ENCODE measurements at places on chromosomes 12 and 14.

DNA sequence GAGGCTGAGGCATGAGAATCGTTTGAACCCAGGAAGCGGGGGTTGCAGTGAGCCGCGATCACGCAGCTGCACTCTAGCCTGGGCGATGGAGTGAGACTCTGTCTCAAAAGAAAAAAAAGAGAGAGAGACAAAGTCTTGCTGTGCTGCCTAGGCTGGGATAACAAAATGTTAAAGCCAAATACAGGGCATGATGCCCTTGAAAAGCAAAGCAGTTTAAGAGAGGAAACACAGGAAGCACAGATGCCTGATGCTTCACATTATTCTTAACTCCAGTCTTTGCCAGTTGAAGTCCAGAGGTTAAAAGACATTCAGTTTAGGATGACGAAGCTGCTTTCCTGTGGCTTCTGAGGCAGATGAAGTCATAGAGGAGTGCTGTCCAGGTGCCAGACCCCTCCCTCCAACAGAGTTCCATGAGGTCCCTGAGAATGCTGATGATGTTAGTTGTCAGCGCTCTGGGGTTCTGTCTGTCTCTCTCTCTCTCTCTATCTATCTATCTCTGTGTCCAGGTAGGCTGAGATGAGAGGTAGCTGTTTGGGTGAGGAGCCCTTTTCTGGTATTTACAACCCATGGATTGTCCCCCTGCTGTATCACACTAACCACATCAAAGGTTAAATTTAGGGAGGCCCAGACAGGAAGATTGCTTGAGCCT is 4.9 kb upstream of the MRPL52 start:
- no peak for DNase-seq

GRCh38 chr12:19799895-19800602 is 360.8 kb downstream of the AEBP2 start:
- no peak for DNase-seq

DNA sequence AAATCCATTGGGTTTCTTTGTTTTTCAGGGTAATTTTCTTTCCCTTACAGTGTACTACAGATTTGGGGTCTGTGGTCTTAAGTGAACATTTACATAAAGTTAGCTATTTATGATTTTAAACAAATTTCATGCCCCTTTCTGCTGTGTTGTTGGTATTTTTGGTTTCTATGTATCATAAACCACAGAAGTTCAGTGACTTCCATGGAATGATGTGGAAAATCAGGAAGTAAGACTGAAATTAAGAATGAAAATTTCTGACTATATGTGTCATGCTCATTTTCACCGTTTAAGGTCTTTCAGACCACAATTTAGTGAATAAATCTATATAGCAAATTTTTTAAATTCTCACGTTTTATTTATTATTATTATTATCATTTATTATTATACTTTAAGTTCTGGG is 31.7 kb downstream of the ETV6 start:
- no peak for DNase-seq

GRCh38 chr14:94088516-94088915 is 7.4 kb downstream of the IFI27L1 start:
- no peak for DNase-seq

DNA sequence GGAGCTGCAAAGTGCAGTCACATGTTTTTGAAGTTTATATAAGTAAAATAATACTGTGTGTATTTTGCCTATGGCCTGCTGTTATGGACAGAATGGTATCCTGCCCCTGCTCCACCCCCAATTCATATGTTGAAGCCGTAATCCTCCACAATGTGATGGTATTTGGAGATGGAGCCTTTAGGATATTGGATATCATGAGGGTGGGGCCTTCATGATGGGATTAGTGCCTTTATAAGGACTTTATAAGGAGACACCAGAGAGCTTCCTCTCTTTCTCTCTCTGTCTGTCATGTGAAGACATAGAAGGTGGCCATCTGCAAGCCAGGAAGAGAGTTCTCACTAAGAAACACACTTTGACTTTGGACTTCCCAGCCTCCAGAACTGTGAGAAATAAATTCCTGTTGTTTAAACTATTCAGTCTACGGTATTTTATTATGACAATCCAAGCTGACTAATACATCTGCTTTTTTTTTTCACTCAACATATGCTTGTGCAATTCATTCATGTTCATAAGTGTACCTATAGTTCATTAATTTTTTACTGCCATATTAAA is 3.1 kb upstream of the CHPT1 start:
- no peak for DNase-seq

- DNase-seq: no peak
These were observed 181.7 kb downstream of the ADAMTS20 start for GRCh38 chr12:43370263-43370662.

DNA sequence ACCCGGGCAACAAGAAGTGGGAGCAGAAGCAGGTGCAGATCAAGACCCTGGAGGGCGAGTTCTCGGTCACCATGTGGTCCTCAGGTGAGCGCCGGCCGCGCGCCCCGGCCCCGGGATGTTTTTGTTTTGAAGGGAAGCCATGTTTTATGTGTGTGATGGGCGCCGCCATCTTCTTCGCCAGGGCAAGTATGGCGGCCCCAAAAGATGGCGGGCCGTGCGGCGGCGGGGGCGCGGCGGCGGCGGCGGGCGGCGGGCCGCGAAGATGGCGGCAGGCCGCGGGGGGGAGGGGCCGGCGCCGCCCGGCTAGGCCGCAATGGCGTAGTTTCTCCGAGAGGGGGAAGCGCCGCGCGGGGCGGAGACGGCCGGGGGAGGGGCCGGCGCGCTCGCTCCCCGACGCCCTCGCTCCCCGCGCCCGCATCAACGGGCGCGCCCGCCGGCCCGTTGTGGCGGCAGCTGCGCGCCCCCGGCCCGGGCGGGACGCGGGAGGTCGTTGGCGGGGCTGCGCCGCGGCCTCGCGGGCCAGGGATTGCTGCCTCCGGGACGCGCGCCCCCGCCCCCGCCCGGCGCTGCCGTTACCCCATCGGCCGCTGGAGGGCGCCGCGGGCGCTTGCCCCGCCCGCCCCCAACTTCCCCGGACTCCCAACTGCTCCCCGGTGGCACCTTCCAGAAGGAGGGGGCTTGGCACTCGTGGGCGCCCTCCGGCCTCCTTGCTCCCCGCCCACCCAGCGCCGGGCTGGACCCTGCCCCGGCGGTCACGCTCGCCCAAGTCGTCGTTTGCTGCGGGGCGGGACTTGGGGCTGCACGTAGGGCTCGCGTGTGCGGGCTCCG is 1.1 kb downstream of the YY1 start:
- DNase-seq: peak; percentile 71

DNA sequence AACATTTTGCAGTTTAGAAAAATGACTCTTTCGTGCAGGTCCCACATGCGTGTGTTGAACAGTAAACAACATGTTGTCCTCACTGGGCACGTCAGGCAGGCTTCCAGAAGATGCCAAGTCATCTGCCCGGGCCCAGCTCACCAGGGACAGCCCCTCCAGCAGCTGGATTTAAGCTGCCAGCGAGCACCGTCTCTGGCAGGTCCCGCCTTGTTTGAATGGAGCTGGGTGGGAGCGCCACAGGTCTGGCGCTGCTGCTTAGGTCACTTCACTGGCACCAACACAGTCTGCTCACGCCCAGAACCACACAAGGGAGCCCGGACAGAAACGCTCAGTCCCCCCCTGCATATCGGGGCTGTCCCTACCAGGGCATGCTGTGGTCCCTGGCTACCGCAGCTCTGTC is 33.1 kb upstream of the MMP17 start:
- DNase-seq: no peak

GRCh38 chr14:88209273-88209672 is 113.8 kb downstream of the KCNK10 start:
- DNase-seq: no peak

DNA sequence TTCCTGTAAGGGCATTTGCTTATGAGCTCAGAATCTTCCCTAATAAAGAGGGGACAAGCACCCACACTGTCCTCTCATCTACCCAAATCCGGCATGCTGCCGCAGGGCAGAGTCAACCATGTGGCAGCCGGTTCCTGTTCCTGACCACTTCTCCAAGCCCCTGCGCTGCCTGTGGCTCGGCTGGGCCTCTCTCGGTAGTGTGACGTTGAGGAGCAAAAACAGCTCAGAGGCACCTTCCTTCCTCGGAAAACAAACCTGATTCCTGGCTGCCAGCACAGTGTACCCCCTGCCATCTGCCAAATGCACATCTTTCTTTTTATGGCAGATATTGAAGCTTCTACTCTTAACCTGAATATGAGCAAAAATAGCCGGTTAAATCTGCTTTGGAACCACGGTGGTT is 50.5 kb downstream of the CFAP251 start:
- DNase-seq: no peak

DNA sequence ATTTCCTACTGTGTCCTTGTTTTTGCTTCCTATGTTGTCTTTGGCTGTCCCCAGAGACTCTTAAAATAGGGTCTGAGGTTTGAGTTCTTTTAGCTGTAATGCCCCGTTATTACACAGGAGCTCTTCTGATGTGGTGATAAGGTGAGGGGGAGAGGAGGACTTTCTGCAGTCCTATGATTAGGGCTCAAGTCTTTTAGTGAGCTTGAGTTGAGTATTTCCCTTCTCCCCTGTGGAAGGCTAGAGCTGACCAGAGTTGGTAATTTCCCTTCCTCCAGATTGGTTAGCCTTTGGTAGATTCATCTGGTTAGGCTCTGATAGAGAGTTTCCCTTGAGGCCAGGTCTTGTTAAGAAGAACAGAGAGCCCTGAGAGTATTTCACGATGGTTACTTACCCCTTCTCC is 4.3 kb upstream of the HIF1A start:
- no peak for DNase-seq

DNA sequence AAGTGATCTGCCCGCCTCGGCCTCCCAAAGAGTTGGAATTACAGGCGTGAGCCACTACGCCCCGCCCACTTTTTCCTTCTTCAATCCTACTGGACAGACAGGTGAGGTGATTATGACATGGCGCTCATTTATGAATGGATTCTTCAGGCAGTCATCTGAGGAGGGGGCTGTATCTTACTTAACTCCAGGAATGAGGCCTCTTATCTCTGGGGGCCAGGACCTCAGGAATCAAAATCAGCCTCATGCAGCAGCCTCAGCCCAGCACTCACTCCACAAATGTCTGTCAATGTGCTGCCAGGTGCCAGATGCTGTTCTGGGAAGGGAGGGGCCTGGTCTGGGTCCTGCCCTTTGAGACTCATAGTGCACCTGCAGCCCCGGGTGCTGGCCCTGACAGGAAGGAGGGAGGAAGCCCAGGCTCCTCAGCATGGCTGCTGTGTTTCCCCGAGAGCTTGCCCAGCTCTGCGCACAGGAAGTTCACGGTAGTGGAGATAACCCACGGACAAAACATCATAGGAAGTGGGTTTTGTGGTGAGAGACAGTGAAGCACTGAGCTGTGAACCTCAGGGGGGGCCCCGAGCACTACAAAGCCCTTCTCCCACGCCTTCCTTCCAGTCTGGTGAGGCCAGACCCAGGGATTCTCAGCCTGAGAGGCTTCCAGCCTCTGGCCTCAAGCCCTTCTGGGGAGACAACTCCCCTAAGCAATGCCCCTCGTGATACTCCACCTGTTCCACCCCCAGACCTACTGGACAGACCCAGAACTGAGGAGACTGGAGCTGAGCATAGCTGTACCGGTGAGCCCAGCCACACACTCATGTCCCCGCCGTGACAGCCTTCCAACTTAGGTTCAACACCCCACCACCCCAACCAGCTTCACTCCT is 22.3 kb downstream of the GALNT6 start:
- peak; percentile 59 for DNase-seq

GRCh38 chr14:88016768-88017167 is 11.8 kb downstream of the GPR65 start:
- DNase-seq: no peak

DNA sequence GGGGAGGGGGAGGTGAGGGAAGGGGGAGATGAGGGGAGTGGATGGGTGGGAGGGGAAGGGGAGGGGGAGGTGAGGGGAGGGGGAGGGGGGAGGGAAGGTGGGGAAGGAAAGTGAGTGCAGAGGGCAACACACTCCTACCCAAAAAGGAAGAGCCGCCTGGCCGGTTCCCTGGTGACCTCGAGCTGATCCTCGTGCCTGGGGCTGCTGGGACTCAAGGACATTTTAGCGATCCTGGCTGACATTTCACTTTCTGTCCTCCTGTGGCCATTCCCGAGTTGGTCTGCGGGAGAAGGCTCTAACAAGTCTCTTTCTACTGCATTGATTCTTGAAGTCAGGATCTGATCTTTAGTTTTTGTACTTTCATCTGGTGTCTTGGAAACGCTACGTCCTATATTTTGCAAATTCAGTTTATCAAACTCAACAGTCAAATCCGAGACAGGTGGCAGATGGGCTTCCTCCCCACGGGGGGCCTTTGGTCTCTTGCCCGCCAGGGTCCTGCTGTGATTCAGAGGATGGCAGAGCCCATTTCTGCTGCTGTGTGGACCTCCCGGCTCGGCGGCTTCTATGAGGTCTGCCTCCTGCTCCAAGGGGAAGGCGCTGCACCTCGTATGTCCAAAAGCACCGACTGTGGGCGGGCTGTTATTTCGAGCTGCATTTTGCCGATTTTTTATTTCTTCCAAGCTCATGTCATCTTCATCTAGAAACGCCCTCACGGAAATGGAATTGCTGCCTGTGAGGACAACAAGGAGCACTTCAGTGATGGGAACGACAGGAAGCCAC is 19.1 kb downstream of the PGAM5 start:
- DNase-seq: no peak

DNA sequence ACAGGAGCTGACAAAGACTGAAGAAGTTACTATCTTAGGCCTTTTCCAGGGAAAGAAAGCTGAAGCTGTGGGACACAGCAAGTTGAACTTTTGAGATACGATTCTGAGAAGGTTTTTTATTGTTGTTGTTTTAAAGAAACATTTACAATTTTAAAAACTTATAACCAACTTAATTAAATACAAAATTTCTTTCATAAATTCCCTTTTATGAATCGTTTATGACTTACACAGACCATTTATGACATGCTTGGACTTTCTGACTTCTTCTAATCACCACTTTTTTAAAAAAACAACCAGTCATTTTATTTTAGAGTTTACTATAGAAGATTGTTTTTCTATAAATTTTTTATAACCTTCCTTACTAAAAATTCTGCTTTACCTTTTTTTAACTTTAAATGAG is 68.7 kb downstream of the DHRS2 start:
- no peak for DNase-seq

- DNase-seq: no peak
These were observed 22.3 kb upstream of the CHGA start for GRCh38 chr14:92900660-92901059.

- DNase-seq: no peak
These were observed 371.3 kb upstream of the FAR2 start for GRCh38 chr12:28777603-28778365.

DNA sequence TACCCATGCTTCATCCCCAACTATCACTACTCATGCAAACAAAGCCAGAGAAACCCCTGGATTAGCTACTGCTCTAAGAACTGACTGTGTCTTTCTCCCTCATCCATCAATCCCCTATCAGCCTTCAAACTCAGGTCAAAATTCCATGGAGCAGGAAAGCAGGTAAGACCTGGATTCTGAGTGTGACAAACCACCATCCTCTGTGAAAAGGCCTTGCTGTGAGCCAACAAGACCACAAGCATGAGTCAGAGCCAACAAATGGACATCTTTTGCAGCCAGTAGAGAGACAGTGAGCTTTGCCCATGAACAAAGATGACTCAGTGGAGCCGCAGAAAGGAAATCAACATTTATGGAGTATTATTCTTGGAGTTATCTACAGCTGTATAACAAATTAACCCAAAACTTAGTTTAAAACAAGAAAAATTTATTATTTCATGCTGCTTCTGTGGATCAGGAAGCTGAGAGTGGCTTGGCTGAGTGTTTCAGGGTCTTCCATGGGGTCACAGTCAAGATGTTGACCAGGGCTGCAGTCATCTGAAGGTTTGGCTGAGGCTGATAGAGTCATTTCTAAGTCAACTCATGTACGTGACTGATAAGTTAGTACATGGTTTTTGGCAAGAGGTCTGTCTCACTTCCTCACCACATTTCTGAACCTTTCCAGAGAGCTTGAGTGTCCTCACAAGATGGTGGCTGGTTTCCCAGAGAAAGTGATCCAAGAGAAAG is 61.1 kb downstream of the PITPNM2 start:
- no peak for DNase-seq

GRCh38 chr12:91983935-91984334 is 161.7 kb downstream of the BTG1 start:
- DNase-seq: no peak

All from stimulated activated CD8-positive, alpha-beta memory T cell treated with anti-CD3 and anti-CD28 coated beads, Interleukin-4, amount 100 ng/mL, for 1 hour (primary cell).